T-helper 2 cell treated with Interferon-gamma antibody and Interleukin-4, amounts not matched to agents 5 μg/mL and 100 μg/mL, for 36 hours (primary cell): ENCODE measurements at places on chromosomes 5 and 9.

DNA sequence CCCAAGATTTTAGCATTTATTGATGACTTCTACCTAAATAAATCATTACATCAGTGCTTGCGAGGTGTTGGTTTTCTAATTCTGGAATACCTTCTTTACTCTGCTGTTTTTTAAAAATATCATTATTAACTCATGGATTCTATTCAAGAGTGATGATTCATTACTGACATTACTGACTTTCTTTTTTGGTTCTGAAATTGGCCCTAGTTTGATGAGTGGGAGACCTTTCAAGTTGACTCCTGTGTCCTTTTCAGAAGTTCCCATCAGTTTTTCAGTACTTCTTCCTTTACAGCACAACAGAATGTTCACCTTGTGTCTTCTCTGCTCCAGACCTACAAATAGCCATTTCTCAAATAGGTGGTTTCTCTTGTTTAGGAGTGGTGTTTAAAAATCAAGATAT, 114.1 kb downstream of the PCSK5 start:
- DNase-seq: no peak

- DNase-seq: no peak
Measured at GRCh38 chr5:146188358-146188757, 5.9 kb upstream of the LARS1 start.

DNA sequence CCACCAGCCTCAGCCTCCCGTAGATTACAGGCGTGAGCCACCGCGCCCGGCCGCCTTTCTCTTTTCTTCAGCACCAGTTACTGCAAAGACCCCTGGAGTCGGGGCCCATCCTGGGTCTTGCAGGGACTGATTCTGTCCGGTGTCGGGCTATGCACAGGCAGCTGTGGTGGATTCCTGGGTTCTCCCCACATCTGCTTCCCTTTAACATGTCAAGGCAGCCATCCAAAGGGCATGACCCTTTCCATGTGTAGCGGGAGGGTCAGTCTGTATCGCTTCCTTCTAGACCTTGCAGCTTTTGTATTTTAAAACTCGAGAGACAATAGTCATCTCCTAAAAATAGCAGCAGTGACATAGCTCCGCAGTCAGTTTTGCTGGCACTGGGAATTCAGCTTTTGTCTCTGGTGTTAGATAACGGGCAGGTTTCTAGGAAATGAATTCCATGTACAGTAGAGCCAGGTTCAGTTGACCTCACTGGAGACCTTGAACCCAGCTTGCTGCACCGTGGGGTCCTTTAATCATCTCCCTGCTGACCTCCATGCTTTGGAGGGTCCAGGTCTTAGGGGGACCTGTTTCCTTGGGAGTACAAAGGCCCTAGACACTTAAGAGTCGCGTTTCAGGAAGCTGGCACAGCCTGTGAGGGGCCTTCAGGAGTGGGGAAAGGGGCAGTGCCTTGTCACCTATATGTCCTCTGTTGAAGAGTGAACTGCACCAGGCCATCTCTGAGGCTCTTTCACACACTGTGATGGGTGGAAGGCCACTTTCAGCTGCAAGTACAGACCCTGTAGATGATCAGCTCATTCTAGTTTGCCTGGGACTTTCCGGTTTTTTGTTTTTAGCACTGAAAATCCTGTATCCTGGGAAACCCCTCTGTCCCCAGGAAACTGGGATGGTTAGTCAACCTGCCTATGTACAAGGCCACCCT, 13.8 kb downstream of the ANKRD33B start:
- DNase-seq: no peak

DNA sequence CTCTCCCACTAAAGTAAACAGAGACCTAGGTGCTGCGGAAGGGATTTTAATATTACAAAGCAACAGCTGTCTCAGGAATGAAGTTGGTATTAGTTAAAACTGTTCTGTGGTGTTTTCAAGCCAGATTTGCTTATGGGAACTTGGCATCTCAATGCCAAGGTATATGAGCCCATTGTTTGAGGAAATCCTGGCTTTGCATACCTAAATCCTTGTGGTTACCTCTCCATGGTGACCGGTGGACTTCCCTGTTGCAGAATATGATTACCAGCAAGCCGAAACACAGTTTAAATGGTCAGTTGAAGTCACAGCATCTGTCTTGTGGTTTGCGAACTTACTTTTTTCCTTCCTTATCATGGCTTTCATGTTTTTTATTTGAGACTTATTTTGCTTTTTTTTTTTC, 62.3 kb upstream of the TXNDC8 start:
- DNase-seq: no peak
